ENCODE measurements at places on chromosomes 1 and 21.

DNA sequence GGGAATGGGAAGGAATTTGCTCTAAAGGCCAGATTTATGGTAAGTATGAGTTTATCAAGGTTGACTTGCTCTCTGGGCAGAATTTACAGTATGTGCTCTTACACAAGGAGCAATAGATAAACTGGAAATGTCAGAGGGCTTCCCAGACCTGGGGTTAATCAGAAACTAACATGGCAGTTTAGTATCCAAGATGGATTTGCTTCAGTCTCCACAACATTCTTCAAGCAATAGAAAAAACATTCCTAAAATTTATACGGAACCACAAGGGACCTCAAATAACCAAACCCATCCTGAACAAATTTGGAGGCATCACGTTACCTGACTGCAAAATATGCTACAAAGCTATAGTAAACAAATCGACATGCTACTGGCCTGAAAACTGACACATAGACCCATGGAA lies 606.7 kb upstream of the CHRM3 start:
- no peak for DNase-seq

- no peak for DNase-seq
These were observed 53.7 kb downstream of the ZNF697 start for GRCh38 chr1:119594376-119594775.

DNA sequence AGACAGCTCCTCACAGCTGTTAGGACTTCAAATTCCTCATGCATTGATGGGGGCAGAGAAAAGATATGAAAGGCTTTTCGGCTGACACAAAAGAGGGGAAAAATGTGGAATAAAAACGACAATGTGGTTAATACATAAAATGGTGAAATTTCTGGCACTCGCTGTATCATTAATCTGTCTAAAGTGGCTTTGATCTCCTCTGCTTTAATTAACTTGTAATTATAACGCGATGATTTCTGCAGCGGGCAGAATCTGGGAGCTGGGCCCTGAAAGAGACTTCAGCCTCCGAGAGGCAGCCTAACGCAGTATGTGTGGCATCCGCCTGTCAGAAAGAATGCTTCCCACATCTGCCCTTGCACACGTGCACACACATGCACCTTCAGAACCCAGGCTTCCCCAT lies 144.1 kb upstream of the IGSF21 start:
- DNase-seq = no peak

DNA sequence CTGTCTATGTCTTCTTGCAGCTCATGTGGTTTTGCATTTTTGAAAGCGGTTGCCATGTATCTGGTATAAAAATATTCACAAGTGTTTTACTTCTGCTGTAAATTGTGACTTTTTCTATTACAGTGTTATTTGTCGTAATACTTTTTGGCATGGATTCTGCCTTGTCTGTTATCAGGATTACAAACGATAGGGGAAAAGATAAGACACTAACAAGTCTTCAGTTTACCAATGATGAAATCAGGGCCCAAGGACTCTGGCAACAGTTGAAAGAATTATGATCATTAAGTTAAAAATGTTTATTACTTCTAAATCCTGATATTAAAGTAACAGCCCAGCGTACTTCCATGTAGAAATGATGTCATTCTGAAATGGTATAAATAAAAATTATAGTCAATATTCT lies 298.8 kb downstream of the KIF26B start:
- no peak for DNase-seq

DNA sequence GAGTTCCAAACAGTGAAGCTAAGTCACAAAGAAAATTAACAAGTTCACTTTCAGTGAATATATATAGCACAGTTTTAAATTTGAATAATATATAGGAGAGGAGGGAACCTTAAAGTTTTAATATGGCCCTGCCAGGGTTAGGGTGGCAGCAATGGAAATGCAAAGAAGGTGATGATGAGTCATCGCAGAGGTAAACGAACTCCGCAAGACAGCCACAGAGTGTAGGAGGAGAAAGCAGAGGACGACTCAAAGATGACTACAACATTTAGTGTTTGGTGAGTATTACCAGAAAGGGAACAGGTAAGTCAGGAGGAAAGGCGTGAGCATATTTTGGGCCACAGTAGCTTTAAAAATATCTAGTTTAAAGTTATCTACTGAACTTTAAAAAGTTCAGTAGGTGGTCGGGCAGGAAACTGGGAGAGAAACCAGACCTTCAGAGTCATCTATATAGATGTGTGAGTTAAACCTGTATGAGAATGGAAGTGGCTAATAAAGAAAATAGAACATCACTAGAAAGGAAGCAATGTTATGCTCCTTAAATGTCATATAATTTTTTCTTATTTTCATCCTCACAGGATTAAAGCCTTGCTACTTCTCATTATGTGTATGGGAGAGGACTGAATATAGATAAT lies 75.7 kb downstream of the UCHL5 start:
- peak; percentile 36 for DNase-seq

DNA sequence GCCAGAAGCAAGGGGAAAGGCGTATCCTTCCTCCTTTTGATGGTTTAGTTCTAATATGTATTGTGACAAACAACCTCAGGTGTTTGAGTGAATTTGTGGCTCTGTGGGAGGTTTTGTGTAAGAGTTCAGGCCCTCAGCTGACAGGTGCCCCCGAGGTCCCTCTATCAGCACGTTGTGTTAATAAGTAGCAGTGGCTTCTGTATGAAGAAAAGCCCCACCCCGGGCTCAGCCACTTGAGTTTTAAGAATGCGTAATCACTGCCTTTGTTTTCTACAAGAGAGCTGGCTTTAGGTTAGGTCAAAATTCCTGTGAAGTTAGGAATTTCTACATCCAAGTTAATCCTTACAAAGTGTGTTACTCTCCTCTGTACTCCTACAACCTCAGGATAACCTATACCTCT lies 92.4 kb upstream of the PGBD5 start:
- no peak for DNase-seq
